ENCODE measurements at places on chromosomes 3 and 15.

DNA sequence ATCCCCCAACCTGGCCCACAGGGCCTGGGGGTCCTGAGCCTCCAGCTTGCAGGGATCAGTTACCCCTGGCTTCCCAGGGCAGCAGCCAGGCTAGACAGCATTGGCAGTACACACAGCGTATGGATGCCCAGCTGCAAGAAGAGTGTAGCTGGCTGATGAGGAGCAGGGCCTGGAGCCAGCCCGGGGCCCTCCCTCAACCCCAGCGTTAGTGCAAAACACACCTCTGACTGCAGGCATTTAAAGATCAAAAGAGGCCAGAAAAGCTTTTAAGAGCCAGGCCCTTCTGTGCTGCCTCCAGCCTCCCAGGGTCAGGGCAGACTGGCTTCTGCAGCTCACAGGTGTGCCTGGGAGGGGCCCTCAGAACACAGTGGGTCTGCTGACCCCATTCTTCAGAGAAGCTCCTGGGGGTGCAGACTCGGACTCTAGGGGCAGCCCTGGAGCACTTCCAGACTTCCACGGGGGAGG lies 110.6 kb downstream of the ETFA start:
- DNase-seq: no peak

GRCh38 chr3:195808741-195809290 lies 2.9 kb downstream of the MUC4 start:
- DNase-seq: no peak

DNA sequence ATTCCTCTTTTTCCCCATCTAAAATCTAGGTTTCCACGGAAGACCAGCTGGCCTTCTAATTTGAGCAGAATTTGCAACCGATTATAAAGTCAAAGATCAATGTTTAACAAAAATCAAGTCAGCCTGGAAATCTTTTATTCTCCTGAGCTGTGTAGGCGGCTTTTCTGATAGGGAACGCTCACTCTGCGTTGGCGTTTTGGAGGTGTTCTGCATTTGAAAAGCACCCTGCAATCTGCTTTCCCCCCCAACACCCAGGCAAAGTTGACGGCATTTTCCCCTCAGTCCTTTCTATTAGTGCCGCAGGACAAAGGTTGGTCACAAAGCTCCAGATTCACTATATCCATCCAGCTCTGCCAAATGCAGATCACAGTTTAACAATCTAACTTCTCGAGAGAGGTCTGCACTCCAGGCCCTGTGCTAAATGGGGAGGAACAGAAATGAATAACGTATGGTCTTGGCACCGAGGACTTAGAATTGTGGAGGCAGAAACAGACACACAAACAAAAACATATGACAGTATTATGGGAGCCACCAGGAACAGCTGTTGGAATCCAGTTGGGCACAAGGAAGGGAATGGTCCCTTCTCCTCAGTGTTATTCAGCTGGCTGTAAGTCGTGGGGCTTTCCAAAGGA lies 50.4 kb upstream of the LARS2 start:
- no peak for DNase-seq

DNA sequence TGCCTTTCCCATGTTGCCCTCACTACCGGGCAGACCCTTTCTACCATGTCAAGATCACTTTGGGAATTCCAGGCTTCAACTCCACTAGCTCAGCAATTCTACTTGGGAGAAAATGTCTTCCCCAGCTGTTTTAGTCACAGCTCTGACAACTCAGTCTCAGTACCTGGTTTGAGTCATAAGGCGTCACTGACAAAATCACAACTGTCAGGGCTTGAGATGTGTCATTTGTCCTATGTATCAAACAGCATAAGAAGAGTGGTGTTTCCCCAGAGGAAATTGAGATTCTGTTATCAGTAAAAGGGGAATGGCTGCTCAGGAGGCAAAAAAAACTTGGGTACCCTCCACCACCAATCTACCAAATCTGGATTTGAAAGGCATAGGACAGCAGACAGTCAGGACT lies 594.9 kb upstream of the SUCLG2 start:
- DNase-seq: peak; percentile 4

- no peak for DNase-seq
These were observed 208.5 kb downstream of the LPP start for GRCh38 chr3:188362405-188362831.

DNA sequence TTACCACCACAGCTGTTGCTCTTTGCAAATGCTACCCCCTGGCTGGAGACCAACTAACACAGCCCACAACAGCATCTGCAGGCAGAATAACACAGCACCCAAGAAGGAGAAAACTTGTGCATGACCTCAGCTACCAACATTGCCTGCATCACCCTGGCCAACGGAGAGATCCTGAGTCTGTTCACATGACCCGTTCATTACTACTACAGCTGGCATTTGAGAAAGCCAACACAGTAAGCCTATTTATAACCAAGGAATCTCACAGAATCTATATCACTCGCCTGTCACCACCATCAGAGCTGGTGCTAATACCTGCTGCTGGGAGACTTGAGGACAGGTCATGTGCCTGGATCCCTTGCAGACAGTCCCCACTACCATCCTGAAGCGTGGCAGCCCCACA lies 215.2 kb downstream of the POLQ start:
- DNase-seq: no peak

DNA sequence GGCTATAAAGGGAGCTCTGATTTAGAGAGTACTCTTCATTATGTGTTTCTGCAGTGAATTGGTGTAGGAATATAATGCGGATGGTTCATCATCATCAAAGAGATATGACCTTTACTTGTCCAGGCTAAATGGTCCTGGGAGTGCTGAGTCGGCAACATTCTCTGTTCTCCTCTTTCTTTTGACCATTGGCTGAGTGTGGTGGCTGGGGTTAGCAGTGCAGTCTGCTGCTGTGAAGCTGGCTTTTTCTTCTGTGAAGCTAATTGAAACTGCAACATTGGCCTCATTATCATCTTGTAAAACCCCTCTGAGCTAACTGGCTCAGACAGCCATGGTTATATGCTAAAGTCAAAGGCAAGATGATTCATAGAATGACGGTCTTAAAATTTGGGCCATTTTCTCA lies 83.8 kb downstream of the THRB start:
- no peak for DNase-seq

DNA sequence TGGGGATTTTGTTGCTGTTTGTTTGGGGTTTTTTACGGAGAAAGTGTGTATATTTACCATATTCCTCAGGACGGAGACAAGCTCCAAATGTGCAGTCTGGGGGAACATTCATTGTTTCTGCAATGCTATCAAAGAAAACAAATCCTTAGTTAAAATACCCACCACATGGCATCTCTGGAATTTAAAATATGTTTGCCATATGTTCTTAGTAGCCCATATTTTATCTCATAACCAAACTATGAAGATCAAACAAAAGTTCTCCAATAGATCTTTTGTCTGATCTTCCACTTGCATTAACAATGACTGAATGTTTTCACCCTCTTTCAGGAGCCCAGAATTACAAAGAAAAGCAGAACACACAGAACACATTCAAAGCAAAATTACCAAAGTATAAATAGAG lies 35.3 kb downstream of the EFHB start:
- DNase-seq: no peak

DNA sequence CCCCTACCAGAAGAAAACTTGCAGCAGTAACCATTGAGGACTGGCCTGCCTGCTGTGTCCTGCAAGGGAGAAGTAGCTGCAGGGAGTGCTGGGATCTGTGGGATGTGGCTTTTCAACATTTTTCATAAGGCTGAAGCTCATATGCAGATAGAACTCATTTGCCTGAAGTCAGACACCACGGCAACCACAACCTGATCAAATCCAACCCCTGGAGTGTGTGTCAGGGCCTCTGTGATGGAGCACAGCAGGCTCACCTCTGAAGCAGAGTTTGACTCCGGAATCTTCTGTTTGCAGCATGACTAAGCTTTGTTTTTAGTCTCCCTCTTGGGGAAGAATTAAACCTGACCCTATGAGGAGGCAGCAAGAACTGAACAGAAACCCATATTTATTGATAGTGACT lies 508.7 kb downstream of the AGBL1 start:
- no peak for DNase-seq

DNA sequence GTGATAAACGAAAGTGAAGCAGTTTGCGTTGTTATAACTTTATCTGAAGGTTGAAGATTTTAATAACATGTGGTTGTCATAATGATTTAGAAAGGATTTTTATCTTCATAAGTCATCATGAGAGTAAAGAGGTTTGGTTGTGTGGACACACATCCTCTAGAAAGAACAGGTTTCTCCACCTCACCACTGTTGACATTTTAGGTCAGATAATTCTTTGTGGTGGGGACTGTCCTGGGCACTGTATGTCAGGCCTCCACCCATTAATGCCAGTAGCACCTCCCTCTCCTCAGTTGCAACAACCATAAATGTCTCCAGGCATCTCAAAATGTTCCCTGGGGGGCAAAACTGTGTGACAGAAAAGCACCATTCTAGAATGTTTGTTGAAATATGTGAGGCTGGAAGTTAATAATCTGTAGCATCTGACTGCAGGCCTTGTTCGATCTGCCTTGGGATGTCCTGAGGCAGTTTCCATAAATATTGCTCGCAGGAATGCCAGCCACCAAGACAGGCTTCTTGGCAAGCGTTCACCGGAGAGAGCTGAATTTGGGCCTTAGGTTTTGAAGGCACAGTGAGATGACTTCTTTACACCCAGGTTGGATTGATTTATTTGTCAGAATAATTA lies 100.1 kb downstream of the ADAMTSL3 start:
- DNase-seq: no peak

DNA sequence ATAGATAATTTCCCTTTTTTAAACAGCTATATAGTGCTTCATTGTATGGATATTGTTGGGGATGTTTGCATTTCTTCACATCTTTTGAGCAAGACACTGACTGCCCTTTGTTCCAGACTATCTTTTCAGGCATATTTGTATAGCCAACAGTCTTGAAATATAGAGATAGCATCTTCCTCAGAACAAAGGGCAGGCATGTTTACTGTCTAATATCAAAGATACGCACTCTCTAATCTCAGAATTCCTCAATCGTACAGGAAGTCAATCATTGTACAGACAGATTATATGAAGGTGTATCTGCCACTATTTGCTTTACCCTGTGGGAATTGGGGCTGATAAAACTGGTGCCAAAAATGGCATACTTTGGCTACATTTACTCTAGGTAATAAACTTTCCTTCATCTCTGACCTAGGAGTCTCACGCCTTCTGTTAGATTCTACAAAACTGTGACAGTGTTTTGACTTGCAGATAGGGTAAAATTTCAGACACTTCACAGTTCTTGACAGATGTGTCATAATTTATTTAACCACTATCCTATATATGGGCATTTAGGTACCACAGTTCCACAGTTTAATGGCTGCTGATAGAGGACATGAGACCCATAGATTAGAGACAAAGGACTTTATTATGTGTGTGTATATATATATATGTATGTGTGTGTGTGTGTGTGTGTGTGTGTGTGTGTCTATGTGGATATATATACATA lies 321.0 kb downstream of the IGSF11 start:
- DNase-seq: no peak

DNA sequence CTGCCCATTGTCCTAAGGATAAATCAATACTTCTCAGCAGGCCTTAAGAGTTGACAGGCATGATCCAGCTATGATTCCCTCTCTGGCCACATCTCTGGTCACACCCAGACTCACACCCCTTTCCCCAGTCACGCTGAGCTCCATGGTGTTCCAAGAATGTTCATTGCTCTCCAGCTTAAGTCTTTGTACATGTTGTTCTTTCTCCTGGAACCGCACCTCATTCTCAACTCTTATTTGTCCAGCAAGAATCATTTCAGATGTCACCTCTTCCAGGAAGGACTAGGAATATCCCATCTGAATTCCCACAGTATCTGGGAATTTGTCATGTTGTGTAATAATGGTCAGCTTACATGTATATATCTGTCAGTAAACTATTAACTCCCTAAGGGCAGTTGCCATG lies 118.3 kb upstream of the GALNT15 start:
- DNase-seq: no peak

- no peak for DNase-seq
These were observed 136.7 kb downstream of the PLOD2 start for GRCh38 chr3:146024260-146024659.

DNA sequence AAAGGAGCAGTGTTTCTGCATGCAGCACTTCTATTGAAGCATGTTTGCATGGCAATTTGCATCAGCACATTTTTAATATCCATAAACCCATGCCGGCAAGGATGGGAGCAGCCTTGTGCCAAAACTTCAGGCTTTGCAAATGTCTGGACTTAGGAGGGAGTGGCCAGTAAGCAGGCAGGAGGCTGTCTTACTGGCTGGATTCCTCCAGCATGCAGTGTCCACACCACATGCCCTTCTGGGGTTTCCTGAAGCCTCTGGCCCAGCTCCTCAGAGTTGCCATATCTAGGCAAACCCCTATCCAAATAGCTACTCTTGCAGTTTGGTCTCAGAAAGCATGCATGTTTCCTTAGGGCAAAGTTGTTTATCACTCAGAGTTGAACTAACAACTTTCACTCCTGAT lies 139.1 kb upstream of the MRPS22 start:
- no peak for DNase-seq

Measured in stimulated activated CD4-positive, alpha-beta T cell treated with anti-CD3 and anti-CD28 coated beads, Interleukin-15, amount 100 ng/mL, for 24 hours (primary cell).